ENCODE measurements at places on chromosomes 6 and 20. TPM values are rescaled to one million over a fixed set of nuclear protein-coding genes. Genes with fewer than 3 reads are reported as not detected.

The SCRT2 gene
- total RNA-seq = not detected

The BMP5 gene
- total RNA-seq = 0.20 TPM

The OTOR gene
- not detected for total RNA-seq

The BTN1A1 gene
- not detected for total RNA-seq

The RNF182 gene
- 0.13 TPM for total RNA-seq

Data from PC-9 (cell line).